Large intestine (tissue), 12 donors: ENCODE measurements at places on chromosomes 13 and 19. TPM values are rescaled to one million over a fixed set of nuclear protein-coding genes. Genes with fewer than 3 reads are reported as not detected.

IL17D gene
- polyA plus RNA-seq = 34.0 TPM

PCDH9 gene
- polyA plus RNA-seq = 1.8 TPM

DNA sequence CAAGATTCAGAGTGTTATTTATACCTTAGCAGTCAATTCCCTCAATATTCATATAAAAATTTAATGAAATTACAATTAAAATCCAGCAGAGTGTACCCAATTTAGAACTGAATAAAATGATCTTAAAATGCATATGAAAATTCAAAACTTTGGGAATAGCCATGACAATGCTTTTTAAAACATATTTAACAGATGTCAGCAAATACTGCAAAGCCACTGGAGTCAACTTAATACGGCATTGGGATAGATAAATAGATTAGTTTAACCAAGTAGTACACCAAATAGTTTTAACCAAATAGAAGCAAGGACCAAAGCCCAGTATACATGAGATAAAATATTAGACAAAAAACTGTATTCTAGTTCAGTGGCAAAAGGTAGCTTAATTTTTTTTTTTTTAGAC, 79.8 kb downstream of the TNFSF13B start:
- no peaks in the 10 kb centered on the region for H3K4me1 ChIP-seq
- H3K27me3 ChIP-seq = no peaks in the 10 kb centered on the region
- H3K4me3 ChIP-seq = no peak overlapping the region
- no peaks in the 10 kb centered on the region for H3K36me3 ChIP-seq

DNA sequence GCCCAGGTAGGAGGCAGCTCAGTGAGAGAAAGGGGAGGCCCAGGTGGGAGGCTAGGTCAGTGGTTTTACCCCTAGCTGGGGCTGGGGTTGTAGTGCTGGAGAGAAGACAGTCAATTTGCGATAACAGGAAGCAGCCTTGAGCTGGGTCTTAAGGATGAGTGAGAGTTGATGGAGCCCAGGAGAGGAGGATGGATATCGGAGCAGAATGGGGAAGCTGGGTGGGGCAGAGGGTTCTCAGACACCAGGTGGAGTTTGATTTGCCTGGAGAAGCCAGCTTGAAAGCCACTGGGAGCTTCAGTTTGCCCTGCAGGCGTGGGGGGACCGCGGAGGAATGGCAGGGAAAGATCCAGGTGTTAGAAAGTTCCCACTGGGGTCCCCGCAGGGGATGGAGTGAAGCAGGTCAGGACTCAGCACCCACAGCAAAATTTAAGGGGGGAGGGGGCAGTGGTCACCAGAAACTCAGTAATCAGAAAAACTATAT, 836 bp upstream of the CDC42EP5 start:
- H3K36me3 ChIP-seq = peaks cover 4% of the 10 kb centered on the region
- H3K4me3 ChIP-seq = peak overlapping the region; percentile 77
- H3K4me1 ChIP-seq = peaks cover 27% of the 10 kb centered on the region
- H3K27me3 ChIP-seq = peaks cover 2% of the 10 kb centered on the region
- peak overlapping the region; percentile 98 for H3K27ac ChIP-seq
- no peak for DNase-seq

- no peak overlapping the region for H3K4me3 ChIP-seq
- no peaks in the 10 kb centered on the region for H3K27me3 ChIP-seq
- peak overlapping the region; percentile 97 for H3K27ac ChIP-seq
- H3K36me3 ChIP-seq = no peaks in the 10 kb centered on the region
- H3K4me1 ChIP-seq = peaks cover 77% of the 10 kb centered on the region
Observed at GRCh38 chr19:18736415-18737336, 53.2 kb downstream of the CRTC1 start.

DNA sequence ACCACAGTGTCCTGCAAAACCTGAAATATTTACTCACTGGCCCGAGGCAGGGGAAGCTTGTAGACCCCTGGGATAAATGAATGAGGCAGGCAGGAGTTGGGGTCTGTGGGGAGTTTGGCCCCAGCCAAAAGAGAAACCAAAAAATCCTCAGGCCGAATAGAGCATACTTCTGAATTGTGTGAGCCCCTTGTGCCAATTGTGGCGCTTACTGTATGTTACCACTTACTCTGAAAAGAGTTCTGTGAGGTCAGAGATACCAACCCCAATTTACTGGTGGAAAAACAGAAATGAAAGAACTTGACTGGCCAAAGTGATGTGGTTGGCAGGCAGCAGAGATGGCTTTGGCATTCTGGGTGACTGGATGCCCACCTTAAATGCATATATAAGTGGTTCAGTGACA, 6.9 kb downstream of the CARM1 start:
- H3K27me3 ChIP-seq = no peaks in the 10 kb centered on the region
- no peak for DNase-seq
- H3K27ac ChIP-seq = no peak overlapping the region
- H3K4me3 ChIP-seq = no peak overlapping the region
